ENCODE measurements at places on chromosomes 4 and X. TPM values are rescaled to one million over a fixed set of nuclear protein-coding genes. Genes with fewer than 3 reads are reported as not detected.

Gene PABPC5
- total RNA-seq = not detected

Gene USP17L26
- not detected for total RNA-seq

Gene NUP54
- total RNA-seq = 74.8 TPM

Gene ADGRG4
- total RNA-seq = not detected

Gene USP26
- not detected for total RNA-seq

Gene KDR
- total RNA-seq = not detected

Gene FBXL5
- total RNA-seq = 53.3 TPM

Gene DCX
- not detected for total RNA-seq

Gene PPP4R3C
- not detected for total RNA-seq

Gene FRAS1
- not detected for total RNA-seq

DNA sequence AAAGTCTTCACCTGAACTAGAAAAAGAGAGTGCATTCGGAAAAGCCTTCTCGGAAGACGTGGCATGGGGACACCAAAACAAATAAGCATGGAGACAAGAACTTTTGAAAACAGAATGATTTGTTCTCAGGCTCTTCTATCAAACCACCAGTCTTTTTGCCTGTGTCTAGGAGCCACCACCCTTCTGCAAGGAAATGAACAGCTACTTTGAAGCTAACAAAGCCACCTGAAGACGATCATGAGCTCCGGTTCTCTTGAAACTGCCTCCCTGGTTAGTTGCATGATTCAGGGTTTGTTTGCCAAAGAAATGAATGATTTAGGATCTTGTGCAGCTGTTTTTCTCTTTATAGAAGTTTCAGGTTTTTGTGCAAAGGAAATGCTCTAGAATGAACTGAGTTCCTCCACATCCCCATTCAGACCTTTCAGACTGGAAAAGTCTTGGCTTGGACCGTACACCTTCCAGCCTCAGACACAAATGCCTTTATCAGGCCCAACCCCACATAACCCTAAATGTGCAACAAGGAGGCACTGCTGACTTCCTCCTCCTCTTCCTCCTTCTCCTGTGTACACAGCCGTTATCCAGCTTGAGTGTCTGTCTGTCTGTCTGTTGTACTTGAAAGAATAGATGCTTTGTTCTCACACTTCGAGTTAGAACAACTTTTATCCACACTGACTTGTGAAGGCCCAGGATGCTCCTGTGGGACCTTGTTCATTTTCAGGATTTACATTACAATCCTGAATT is 334.8 kb upstream of the KLF3 start:
- H3K27me3 ChIP-seq = no peaks in the 10 kb centered on the region
- peak; percentile 41 for DNase-seq
- no peak overlapping the region for H3K27ac ChIP-seq

DNA sequence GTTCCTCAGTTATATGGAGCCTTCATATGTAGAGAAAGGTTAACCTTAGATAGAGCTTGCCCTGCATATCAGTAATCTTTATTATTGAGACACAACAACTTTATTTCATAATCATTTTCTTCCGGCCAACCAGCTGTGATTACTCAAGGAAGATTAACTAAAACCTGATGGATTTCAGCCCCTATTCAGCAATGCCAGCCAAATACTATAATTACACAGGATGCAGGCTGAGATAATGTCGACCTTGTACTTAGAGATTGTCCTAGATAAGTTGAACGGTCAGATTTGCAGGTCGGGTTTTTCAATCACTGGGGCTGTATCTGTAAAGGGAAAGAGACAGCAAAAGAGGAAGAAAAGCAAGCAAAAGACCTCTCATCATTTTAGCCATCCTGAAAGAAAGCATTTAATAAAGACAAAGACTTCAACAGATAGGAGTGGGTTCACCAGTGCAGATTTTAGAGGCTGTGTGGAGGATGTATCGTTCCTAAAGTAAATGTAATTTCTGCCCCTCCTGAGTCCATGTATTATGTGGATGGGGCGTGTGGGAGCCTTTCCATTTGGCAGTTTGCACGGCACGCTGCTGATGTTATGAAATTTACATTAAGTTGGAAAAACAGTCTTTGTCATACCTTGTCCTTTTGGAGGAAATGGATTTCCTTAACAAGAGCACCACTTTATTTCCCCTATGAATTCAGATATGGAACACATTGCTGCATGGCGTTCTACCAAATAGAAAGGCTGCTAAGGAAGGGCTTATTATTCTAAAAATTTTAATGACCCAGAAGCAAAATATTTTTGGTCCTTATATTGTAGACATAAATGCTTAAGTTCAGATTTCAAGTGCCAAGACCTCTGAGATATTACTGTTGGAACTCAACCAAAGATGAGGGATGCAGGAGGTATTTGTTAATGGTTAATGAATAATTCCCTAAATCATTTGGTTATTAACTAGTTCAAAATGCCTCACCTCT is 496.7 kb downstream of the SPRY1 start:
- no peak for DNase-seq
- no peak overlapping the region for H3K4me3 ChIP-seq
- H3K27me3 ChIP-seq = no peaks in the 10 kb centered on the region
- H3K27ac ChIP-seq = no peak overlapping the region
- no peaks in the 10 kb centered on the region for H3K4me1 ChIP-seq

DNA sequence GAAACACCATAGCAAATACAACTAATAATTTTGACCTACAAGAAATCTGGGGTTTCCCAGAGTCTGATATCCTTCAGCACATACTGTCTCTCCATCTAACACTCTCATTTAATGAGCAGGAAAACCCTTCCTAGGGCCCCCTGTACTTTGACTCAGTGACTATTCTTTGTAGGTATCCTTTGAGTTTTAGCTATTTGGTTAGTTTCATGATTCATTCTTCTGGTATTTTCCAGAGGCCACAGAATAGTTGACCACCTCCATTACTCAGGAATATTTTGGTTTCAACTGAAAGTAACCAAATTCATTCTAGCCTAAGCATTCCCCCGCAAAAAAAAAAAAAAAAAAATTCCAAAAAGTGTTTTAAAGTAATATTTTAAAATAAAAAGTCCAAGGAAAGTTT is 140.0 kb downstream of the IDS start:
- no peak for DNase-seq
- no peak overlapping the region for H3K27ac ChIP-seq
- no peak overlapping the region for H3K4me3 ChIP-seq
- H3K27me3 ChIP-seq = no peaks in the 10 kb centered on the region
- no peaks in the 10 kb centered on the region for H3K36me3 ChIP-seq
- no peaks in the 10 kb centered on the region for H3K4me1 ChIP-seq

DNA sequence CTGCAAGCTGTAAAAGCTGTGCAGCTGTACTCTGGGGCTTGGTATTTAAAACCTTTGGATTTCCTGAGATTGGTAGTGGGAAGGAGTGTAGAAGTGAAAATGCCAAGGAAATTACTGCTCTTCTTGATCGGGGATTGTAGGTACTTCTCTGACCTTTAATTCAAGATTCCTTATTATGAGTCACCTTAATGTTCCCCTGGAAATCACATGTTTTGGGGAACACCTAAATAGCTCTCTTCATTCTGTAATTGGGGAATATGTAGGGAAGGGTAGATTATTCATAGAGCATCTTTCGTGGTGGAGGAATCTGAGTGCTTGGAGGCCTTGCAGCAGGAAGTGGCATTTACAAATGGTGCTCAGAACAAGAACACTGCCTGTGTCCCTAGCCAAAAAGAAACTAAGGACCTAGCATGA is 137.8 kb downstream of the UCHL1 start:
- H3K27me3 ChIP-seq = no peaks in the 10 kb centered on the region
- no peak overlapping the region for H3K4me3 ChIP-seq
- no peak for DNase-seq

DNA sequence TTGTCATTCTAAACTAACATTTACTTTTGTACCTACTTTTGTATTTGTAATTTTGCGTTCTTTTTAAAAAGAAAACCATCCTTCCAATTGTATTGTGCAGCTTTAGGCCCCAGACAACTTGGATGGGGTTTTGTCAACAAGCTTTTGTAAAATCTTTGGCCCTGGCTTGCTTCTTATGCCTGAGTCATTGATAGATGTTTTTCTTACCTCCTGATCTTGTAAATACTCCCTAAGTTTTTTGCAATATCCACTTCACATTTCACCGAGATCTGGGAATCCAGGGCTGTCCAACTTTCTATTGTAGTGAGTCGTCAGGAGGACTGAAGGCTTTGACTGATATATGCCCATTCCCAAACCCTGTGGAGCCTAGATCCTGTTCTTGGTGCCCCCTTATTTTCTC is 126.9 kb upstream of the GUCY1A1 start:
- no peak overlapping the region for H3K27ac ChIP-seq
- H3K27me3 ChIP-seq = no peaks in the 10 kb centered on the region
- H3K36me3 ChIP-seq = no peaks in the 10 kb centered on the region
- H3K4me1 ChIP-seq = no peaks in the 10 kb centered on the region
- H3K4me3 ChIP-seq = no peak overlapping the region
- DNase-seq = no peak

GRCh38 chr4:6322067-6322760 is 52.6 kb downstream of the WFS1 start:
- no peaks in the 10 kb centered on the region for H3K4me1 ChIP-seq
- H3K36me3 ChIP-seq = no peaks in the 10 kb centered on the region
- H3K27me3 ChIP-seq = peaks cover 2% of the 10 kb centered on the region
- no peak overlapping the region for H3K4me3 ChIP-seq
- DNase-seq = no peak

DNA sequence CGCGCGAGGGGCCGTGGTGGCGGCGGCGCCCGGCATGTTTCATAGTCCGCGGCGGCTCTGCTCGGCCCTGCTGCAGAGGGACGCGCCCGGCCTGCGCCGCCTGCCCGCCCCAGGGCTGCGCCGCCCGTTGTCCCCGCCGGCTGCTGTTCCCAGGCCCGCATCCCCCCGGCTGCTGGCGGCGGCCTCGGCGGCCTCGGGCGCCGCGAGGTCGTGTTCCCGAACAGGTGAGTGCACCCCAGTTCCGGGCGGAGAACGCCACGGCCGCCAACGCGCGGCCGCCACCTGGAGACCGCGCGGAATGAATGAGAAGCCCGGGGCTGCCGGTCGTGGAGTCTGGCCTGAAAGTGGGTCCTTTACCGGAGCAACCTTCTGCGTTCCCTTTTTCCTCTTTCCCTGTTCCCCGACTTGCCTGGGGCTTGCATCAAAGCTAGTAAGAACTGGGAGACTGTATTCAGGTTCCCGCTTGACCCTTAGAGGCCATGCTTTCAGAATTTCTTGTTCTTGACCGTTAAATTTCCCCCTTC is 429 bp downstream of the NOCT start:
- H3K4me3 ChIP-seq = peak overlapping the region; percentile 86
- peaks cover 20% of the 10 kb centered on the region for H3K4me1 ChIP-seq

- H3K36me3 ChIP-seq = no peaks in the 10 kb centered on the region
- peaks cover 20% of the 10 kb centered on the region for H3K4me1 ChIP-seq
- no peak for DNase-seq
- peak overlapping the region; percentile 65 for H3K27ac ChIP-seq
- no peaks in the 10 kb centered on the region for H3K27me3 ChIP-seq
- no peak overlapping the region for H3K4me3 ChIP-seq
These were observed 920 bp downstream of the HTT-AS start for GRCh38 chr4:3073158-3074077.

DNA sequence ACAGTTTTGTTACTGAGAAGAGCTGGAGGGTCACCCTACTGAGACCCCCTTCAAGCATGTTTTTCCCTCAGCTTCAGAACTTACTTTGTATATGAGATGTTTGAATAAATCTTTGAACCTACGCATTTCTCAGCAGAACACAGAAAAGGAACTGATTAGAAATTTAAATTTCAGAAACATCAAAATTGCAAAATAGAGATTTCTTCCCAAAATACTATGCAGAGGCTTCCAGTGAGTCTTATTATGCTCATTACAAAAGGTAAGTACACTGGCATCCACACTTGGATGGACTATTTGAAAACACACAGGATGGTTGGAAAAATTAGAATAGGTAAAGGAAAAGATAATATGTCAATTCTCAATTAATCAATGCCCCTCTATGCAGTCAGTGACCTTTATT is 91.2 kb downstream of the COX7B2 start:
- no peaks in the 10 kb centered on the region for H3K4me1 ChIP-seq
- H3K36me3 ChIP-seq = no peaks in the 10 kb centered on the region
- H3K27ac ChIP-seq = no peak overlapping the region
- no peaks in the 10 kb centered on the region for H3K27me3 ChIP-seq

DNA sequence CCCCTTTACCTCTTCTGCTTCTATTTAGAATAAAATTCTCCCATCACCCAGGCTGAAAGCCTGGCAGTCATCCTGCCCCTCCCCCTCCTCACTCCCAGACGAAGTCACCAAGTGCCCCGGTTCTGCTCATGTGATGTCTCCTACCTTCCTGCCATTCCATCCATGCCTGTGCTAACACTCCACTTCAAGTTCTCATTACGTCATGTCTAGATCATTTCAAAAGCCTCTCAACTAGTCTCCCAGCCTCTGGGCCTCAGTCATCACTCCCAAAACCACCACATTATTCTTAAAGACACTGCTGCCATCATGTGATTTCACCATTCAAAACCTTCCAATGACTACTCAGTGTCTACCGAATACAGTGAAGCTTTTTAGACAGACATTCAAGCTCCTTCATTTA is 17.2 kb upstream of the HOPX start:
- no peaks in the 10 kb centered on the region for H3K27me3 ChIP-seq
- H3K4me1 ChIP-seq = no peaks in the 10 kb centered on the region
- H3K27ac ChIP-seq = no peak overlapping the region
- no peak overlapping the region for H3K4me3 ChIP-seq

- H3K4me1 ChIP-seq = no peaks in the 10 kb centered on the region
- H3K27ac ChIP-seq = no peak overlapping the region
- DNase-seq = no peak
- no peaks in the 10 kb centered on the region for H3K36me3 ChIP-seq
- no peak overlapping the region for H3K4me3 ChIP-seq
These were observed 4.3 kb upstream of the MID1IP1 start for GRCh38 chrX:38796946-38797345.

DNA sequence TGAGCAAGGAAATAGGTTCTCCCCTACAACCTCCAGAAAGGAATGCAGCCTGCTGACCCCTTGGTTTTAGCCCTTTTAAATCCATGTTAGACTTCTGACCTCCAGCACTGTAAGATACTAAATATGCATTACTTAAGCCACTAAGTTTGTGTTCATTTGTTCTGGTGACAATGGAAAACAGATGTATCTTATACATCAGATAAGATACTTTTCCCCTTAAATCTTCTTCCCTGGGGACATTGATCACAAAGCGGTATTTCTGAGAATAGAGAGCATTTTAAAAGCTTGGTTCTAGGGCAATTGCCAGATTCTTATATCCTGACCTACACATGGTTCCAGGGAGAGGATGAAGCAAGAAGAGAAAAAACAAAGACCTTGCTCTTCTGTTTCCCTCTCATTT is 6.5 kb upstream of the TMEM184C start:
- H3K27me3 ChIP-seq = peaks cover 24% of the 10 kb centered on the region
- H3K36me3 ChIP-seq = no peaks in the 10 kb centered on the region
- H3K4me1 ChIP-seq = no peaks in the 10 kb centered on the region
- H3K27ac ChIP-seq = no peak overlapping the region
- DNase-seq = no peak

Data from CD4-positive, CD25-positive, alpha-beta regulatory T cell (primary cell).